ENCODE measurements at places on chromosomes 11 and 22.

GRCh38 chr11:31676280-31676982, 134.7 kb downstream of the PAX6 start:
- no peak for DNase-seq

DNA sequence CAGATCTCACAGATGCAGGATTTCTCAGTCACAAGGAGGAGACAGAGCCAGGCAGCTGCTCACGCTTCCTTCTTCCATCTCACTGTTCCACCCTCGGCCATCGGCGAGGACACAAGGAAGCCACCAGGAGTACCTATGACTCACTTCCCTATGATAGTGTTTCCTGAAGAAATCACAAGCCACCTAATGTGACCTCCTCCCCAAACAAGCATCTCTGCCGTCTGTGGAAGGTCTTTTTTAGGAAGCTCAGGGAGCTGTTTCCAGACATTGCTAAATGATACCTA, 672.7 kb downstream of the TBC1D22A start:
- no peak for DNase-seq

- no peak for DNase-seq
These were observed 667.3 kb downstream of the OPCML start for GRCh38 chr11:132864811-132865576.

GRCh38 chr22:27718186-27719035, 83.1 kb downstream of the MN1 start:
- DNase-seq = peak; percentile 90

DNA sequence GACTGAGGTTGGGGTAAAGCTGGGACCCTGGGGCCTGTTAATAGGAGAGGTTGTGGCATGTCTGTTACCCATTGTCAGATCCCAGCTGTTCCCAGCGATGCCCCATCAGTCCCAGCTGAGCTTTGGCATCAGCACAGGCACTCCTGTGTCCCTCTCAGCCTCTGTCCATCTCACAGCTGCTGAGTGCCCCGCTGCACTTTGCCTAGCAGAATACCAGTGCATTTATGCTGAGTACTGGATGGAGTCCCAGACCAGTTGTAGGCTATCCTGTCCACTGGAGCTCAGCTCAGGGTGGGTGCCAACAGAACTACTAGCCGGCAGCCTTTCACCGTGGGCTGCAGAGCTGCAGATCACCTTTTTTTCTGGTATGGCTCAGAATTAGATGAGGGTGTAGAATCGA, 9.9 kb downstream of the FXYD6 start:
- no peak for DNase-seq

Data from SW 1271 (cell line).